ENCODE measurements at places on chromosomes 6 and 20. TPM values are rescaled to one million over a fixed set of nuclear protein-coding genes. Genes with fewer than 3 reads are reported as not detected.

DNA sequence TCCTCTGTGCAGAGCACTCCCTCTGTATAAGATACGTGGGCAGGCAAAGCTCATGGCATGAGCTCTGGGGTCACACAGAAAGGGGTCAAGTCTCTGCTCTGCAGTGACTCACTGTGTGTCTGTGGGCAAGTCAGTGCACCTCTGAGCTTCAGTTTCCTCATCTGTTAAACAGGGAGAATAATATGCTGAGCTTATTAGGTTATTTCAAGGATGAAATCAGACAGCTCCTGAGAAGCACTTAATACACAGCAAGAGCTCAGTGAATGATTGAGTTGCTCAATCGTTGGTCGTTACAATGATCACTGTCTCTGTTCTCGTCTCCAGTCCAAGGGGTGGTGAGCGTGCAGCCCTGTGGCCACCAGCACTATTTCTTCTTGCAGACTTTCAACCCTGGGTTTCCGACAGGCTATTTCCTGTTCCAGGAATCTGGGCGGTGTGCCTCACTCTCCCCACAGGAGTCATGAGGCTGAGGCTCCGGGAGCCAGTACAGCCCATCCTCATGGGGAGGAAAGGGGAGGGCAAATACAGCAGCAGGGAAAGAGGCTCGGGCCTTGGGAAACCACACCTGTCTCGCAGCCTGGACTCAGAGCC is 28.9 kb downstream of the KIAA1755 start:
- H3K4me3 ChIP-seq = no peak overlapping the region
- no peaks in the 10 kb centered on the region for H3K27me3 ChIP-seq
- H3K4me1 ChIP-seq = no peaks in the 10 kb centered on the region
- DNase-seq = no peak
- no peaks in the 10 kb centered on the region for H3K36me3 ChIP-seq
- no peak overlapping the region for H3K27ac ChIP-seq

DNA sequence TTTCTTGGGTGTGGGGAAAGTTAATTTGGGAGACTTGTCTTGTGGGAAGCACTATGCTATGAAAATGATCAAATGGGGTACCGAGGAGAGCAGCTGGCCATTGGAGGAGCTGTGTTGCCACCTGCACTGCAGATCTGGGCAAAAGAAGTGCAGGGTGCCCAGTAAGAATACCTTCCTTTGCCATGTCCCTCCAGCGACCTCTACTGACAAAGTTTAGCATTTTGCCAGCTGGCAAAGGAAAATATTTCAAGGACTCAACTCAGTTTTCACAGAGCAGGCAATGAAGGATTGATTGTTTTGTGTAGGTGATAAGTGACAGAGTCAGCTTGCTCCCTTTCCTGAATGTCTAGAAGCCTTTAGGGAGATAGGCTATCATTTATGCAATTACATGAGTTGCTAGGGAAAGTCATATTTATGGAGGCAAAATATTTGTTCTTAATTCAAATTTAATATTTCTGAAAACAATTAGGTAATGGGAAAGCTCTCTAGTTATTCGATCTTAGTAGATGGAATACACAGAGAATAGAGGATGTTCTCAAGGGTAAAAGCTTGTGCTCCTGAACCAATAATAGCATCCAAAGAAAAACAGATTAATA is 118.4 kb downstream of the FARS2 start:
- H3K27me3 ChIP-seq = no peaks in the 10 kb centered on the region
- H3K27ac ChIP-seq = no peak overlapping the region
- H3K36me3 ChIP-seq = no peaks in the 10 kb centered on the region
- H3K4me1 ChIP-seq = no peaks in the 10 kb centered on the region

DNA sequence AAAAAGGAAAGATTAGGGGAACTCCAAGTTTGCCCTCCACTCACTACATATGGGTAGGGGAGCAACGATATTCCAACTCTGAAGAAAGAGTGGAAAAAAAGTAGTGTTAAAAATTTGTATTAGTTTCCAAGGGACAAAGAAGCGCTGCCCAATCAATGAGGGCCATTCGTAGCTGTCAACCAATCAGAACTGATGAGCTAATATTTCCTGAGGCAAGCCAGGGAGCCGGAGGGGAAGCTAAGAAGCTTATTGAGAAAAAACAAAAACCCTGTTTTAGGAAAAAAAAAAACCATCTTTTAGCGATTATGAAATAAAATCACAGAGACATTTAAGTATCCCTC is 59.5 kb downstream of the TRIM38 start:
- no peaks in the 10 kb centered on the region for H3K27me3 ChIP-seq
- peak; percentile 75 for DNase-seq
- H3K4me3 ChIP-seq = peak overlapping the region; percentile 56

GRCh38 chr20:33812908-33813462 is 1.8 kb downstream of the CHMP4B start:
- H3K36me3 ChIP-seq = no peaks in the 10 kb centered on the region
- peak overlapping the region; percentile 6 for H3K4me3 ChIP-seq
- H3K27me3 ChIP-seq = no peaks in the 10 kb centered on the region
- no peak for DNase-seq
- peak overlapping the region; percentile 94 for H3K27ac ChIP-seq

The SCP2D1 gene
- not detected for total RNA-seq
